ENCODE measurements at places on chromosomes 16 and 17.

GRCh38 chr17:10103712-10104111 lies 94.7 kb downstream of the GAS7 start:
- no peak for DNase-seq

DNA sequence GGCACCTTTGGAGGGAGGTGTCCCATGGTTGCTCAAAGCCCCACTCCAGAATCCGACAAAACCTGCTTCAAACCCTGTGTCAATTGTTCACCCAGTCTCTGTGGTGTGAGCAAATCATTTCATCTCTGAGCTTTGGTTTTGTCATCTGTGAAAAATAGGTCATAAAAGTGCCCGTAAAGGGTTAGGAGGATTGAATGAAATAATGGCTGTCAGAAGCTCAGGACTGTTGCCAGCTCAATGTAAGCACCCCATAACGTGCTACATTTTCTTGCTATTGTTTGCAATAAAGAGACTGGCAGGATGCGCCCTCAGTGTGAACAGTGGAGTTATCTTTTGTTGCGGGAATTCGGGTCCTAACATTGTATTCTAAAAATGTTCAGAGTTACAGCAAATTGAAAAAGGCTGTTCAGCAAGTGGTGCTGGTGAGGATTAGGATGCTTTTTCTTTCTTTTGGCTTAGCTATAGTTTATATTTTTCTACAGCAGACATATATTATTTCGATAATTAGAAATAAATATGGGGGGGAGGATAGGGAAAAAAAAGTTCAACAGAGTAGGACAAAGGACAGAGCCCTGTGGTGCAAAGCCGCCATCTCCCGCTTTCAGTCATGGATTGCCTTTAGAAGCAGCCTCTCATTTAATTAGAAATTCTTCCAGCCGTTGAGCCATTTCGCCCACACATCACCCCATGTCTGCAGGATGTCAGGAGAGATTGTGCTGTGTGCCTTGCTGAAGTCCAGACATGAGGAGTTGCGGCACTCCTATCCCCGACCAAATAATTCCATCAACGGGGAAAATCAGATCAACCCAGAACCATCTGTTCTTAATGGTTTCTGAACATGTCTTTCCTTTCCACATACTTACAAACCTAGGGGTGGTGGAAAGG lies 20.9 kb upstream of the PYY start:
- DNase-seq = no peak

GRCh38 chr17:49061524-49061943 lies 64.3 kb downstream of the IGF2BP1 start:
- no peak for DNase-seq

DNA sequence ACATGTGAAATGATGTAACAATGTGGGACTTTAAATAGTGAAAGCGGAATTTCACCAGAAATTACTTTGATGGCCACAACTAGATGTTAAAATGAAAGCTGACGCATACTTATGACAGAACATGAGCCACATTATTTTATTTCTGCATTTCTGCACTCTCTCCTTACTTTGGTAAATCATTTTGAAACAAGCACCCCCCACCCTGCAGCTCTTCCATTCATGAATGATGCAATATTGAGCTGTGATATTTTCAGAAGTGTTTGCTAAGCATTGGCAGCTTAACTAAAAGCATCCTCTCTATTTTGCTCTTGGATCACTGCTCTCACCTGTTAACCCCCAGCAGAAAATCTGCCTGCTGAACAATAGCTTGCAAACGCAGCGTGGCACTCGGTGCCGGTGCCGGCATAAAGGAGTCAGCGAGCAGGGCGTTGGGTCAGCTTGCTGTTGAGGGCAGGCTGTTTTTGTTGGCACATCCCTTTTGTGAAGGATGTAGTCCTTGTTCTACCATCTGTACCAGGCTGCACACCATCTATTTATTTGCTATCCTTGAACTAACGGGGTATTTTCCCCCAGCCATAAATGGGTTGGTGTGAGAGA lies 30.8 kb upstream of the CBLN1 start:
- no peak for DNase-seq

DNA sequence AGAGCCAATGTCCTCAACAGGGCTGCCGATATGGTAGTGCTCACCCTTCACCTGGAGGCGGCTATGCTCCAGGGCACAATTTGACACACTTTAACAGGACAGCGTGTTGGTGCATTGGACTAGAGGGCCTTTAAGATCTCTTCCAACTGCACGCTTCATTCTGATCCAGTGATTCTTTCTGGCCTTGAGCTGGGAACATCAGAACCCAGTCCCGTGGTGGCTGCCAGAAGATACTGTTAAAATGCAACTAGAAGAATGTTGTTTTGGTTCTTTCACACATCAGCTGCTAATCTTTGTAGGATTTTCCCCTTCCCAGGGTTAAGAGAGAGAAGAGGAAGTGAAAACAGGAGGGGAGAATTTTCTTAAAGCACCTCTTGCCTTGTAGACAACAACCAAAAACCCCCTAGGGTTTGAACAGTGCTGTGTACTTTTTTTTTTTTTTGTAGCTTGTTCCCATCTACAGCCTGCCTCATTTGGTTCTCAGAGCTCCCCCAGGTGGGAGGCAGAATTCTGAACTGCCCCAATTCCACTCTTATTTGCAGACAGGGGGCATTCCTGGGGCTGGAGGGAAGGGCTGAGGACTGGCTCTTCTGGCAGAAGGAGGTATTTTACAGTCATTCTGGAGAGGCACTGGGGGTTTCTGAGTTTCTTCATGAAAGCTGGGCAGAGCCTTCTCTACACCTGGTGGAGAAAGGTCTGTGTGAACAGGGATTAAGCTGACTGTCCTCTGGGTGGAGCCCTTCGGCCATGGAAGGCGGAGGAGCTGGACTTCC lies 32.4 kb downstream of the SMARCE1 start:
- DNase-seq = peak; percentile 81

DNA sequence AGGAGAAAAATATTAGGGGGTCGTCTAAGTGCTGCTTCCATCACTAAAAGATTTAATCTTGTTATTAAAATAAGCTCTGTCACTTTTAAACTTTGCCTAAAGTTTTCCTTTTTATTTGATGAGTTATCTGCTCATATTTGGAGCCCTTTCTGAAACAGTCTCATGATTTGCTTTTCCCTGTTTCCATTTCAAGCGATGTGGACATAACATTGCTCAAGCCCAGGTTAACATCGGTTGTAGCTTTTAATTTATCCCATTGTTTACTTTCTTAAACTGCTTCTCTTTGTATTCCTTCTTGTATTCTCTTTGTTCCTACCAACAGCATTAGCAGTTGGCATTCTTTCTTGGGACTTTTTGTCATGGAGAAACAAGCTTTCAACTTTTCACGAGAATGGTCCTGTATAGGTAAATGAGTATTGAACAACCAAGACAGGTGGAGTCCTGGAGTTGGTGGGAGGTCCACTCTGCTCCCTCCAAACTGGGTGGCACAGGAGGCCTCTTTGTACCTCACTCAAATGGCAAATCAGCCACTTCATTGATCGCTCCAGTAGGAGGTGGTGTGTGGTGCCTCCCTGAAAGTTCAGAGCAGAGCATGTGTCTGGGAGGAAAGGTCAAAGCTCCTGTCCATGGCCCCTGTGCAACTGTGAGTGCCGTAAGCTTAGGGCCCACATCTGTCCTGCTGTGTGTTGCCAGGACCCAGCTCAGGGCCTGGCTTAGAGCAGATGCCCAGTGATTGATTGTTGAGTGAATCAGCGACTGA lies 107.0 kb downstream of the CYLD start:
- no peak for DNase-seq

- peak; percentile 62 for DNase-seq
Observed at GRCh38 chr17:76191896-76192295, 48.4 kb downstream of the RNF157 start.

DNA sequence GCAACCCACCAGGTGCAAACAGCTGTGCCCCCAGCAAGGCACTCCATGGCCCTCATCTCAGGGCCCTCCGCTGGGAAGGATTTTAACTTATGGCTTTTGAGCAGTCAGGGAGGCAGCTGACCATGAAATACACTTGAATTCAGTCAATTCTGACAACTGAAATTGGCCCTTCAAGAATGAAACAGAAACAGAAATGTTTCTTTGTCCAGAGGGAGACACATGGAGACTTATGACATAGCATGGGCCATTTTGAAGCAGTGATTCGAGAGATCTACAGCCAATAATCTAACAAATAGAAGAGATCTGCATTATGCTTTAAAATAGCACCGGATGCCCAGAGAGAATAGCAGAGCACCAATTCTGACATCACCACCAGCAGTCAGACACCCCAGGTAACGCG lies 7.5 kb downstream of the CACNG1 start:
- no peak for DNase-seq

- DNase-seq = no peak
Observed at GRCh38 chr16:58492066-58492465, 7.9 kb upstream of the NDRG4 start.

- no peak for DNase-seq
Observed at GRCh38 chr16:84503751-84504395, 586 bp downstream of the MEAK7 start.

GRCh38 chr16:83116274-83116892 lies 489.6 kb downstream of the CDH13 start:
- no peak for DNase-seq

- peak; percentile 74 for DNase-seq
Observed at GRCh38 chr17:65154770-65155589, 17.8 kb downstream of the RGS9 start.

GRCh38 chr17:29827179-29827578 lies 102.8 kb downstream of the SSH2 start:
- DNase-seq = no peak

DNA sequence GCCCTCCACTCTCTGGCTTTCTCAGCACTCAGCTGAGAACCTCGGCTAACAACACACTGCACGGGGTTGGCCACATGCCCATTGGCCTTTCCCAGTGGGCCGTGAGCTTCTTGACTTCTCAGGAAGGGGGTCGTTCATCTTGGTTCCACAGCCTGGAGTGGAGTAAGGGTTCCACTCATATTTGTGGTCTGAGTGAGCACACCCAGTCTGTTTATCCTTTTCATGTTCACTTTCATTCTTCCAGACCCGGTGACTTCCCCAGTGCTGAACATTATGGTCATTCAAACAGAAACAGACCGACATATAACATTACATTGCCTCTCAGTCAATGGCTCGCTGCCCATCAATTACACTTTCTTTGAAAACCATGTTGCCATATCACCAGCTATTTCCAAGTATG lies 8.2 kb downstream of the MILR1 start:
- no peak for DNase-seq

GRCh38 chr16:19822533-19822932 lies 62.1 kb downstream of the GPRC5B start:
- DNase-seq = no peak

DNA sequence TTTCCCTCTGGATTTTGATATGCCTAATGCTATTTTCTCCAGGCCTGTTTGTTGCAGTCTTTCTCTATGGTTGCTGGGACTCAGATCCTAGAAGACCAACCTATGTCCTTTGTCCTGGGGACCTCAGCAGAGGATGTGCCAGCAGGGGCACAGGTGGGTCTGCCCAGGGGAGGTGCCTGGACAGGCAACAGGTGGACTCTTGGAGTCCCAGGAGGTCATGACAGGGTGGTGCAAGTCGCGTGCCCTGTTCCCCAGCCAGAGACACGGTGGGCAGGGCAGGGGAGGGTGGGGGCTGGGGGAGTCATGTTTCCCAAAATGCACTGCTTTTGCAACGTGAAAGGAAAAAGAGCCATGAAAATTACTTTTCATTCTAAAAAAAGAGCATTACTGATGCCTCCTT lies 26.3 kb upstream of the PLLP start:
- no peak for DNase-seq

- DNase-seq = no peak
Observed at GRCh38 chr17:69949973-69950695, 124.9 kb upstream of the KCNJ16 start.

- DNase-seq = no peak
Observed at GRCh38 chr16:2035431-2036199, 8.9 kb downstream of the NHERF2 start.

DNA sequence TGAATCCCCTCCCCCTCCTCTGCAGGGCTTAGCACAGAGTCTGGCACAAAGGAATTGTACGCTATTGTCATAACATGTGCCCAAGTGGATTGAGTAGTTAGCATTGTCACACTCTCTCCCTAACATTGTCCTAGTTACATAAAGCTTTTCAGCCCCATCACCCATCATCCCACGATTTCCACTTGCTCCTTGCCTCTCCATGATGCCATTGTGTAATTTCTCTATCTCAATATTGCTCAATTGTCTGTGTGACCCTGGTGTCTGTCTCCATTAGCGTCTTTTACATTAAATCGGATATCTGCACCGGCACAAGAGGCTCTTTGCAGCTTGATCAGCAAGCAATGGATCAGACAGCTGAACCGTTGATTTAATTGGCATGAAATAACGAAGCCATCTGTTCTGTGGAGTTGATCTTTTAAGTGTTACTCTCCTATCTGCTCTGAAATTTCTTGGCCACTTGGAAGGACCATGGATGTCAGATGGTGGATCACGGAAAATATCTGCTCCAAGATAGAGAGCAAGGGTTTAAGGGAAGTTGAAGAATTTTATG lies 77.0 kb upstream of the HS3ST4 start:
- no peak for DNase-seq

- no peak for DNase-seq
Observed at GRCh38 chr17:28950752-28951427, 428 bp downstream of the PHF12 start.

DNA sequence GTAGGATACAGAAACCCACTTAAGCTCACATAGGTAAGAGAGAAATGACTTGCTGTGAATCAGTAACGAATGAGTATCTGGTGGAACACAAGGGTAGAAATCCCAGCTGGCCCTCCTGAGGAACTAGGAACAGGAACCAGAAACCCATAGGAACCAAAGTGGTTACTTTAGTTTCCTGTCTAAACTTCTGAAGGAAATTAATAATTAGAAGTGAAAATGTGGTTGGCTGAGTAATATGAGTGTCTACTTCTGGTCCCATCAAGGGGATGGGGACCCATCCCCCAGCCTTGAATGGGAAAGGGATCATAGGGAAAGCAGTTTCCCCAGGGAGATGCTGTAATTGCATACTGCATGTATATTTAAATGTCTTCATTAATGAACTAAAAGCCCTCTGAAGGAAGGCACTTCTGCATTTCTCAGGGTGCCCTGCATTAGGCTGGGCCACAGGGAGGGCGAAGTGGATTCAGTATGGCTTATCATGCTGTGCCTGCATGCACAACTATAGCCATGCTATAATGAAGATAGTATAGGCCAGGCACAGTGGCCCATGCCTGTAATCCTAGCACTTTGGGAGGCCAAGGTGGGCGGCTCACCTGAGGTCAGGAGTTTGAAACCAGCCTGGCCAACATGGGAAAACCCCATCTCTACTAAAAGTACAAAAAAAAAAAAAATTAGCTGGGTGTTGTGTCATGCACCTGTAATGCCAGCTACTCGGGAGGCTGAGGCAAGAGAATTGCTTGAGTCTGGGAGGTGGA lies 45.6 kb downstream of the CYB5B start:
- peak; percentile 58 for DNase-seq

- no peak for DNase-seq
Observed at GRCh38 chr17:67160791-67161190, 84.2 kb downstream of the HELZ start.

GRCh38 chr17:78706271-78706915 lies 75.7 kb downstream of the CYTH1 start:
- DNase-seq = peak; percentile 78

GRCh38 chr17:72403713-72404209 lies 282.9 kb downstream of the SOX9 start:
- no peak for DNase-seq

- DNase-seq = no peak
Observed at GRCh38 chr16:1150511-1150982, 2.4 kb upstream of the CACNA1H start.

Measured in GM10248 (cell line).